ENCODE measurements at places on chromosomes 1 and 21.

- no peak for DNase-seq
Measured at GRCh38 chr1:161379071-161379470, 11.4 kb upstream of the CFAP126 start.

- no peak for DNase-seq
Measured at GRCh38 chr1:74057719-74058118, 140.3 kb downstream of the LRRIQ3 start.

GRCh38 chr1:239253032-239253431 is 133.3 kb upstream of the CHRM3 start:
- no peak for DNase-seq

DNA sequence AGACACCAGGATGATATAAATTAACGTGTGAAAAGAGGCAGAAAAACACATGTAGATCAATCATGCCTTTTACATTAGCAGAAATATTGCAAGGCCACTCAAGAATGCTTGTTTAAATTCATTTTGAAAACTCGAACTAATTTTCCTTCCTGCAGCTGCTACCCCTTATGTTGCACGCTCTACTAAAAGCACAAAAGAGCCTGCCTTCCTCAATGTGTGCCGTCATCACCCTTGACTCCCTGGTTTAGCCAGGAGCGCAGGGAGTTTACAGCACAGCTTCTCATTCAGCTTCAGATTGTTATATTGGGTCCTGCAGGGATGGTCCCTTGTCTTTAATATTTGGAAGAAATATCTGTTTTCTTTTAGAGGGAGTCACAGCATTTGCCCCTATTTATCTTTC is 10.1 kb upstream of the ST6GALNAC5 start:
- DNase-seq = no peak

DNA sequence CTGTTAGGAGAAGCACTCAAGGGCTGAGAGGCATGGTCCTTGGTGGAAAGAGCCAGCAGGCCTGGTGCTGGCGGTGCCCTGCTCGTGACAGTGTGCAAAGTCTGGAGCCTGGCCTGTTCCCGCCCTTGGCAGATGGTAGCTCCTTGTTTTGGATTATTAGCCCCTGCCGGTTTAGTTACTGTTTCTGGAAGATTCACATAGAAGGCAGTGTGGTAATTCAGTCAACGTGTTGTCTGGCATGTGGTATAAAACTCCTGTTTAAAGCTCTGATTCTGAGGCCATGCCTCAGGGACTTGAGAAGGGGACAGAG is 6.8 kb downstream of the PKNOX1 start:
- DNase-seq = no peak

DNA sequence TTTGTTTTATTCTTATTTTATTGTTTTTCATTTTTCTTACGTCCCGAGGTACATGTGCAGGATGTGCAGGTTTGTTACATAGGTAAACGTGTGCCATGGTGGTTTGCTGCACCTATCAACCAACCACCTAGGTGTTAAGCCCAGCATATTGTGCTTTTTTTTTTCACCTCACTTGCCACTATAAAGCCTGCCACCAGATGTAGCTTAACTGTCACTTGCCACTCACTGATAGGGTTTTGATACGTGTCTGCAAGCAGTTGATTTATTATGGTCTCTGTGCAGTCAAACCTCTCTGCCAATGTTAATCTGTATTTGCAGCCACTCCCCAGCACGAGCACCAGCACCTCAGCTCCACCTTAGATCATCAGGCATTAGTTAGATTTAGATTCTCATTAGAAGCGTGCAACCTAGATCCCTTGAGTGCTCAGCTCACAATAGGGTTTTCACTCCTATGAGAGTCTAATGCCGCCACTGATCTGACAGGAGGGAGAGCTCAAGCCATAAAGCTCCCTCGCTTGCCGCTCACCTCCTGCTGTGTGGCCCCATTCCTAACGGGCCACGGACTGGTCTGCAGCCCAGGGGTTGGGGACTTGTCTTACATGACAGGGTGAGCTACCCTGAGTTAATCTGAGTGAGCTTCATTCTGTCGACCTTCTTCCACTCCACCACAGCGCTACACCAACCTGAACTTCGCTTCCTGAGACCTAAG is 17.9 kb upstream of the ABCG1 start:
- no peak for DNase-seq

DNA sequence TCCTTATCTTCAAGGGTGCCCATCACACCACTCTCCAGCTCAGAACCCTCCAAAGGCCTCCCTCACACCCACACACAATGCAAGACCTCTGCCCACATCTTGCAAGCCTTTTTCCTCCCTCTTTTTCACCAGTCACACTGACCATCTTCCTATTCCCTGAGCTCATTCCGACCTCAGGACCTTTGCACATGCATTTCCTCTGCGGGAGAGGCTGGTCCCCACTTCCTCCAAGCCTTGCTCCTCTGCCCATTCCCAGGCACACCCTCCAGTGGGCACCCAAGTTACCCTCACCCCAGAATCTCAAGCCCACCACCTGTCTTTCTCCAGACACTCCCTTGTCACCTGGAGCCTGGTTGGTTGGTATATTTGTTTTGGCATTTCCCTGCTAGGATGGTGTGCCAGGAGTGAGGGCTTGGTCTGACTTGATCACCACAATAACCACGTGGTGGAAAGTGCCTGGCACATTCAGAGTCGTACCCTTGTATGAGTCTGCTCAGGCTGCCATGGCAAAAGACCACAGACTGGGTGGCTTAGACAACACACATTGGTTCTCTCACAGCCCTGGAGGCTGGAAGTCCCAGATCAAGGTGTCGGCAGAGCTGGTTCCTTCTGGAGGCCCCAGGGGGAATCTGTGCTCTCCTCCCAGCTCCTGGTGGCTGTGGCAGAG is 13.2 kb downstream of the MX2 start:
- no peak for DNase-seq

- DNase-seq = no peak
Measured at GRCh38 chr1:80064524-80064923, 1058.0 kb upstream of the ADGRL4 start.

GRCh38 chr1:34366875-34367624 is 190.3 kb downstream of the C1orf94 start:
- DNase-seq = no peak

- no peak for DNase-seq
Measured at GRCh38 chr21:36994501-36995158, 11.9 kb upstream of the RIPPLY3 start.

GRCh38 chr1:80441664-80442063 is 1359.1 kb upstream of the ADGRL2 start:
- DNase-seq = no peak

- DNase-seq = no peak
Measured at GRCh38 chr1:42034426-42034825, 115.7 kb upstream of the HIVEP3 start.
